Hindlimb muscle (tissue), 1 donor: ENCODE measurements at places on chromosomes 11 and 22.

DNA sequence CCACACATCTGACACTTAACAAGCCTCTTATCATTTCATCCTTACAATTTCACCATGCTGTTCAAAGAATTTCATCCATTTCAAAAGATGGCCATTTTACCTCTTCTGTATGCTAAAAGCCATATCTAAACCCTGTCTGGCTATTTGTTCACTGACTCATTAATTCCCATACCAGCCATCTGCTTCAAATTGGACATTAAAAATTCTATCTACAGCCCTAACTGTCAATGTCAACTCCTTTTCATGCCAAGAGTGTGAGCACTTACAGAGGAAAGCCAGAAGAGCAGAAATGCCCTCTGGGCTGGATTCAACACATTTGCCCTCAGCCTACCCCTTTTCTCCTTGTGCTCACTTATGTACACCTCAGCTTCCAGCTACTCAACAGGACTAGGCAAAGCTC, 59.2 kb downstream of the SYTL2 start:
- no peak for DNase-seq

GRCh38 chr11:125270711-125271110, 106.2 kb downstream of the PKNOX2 start:
- DNase-seq = no peak

DNA sequence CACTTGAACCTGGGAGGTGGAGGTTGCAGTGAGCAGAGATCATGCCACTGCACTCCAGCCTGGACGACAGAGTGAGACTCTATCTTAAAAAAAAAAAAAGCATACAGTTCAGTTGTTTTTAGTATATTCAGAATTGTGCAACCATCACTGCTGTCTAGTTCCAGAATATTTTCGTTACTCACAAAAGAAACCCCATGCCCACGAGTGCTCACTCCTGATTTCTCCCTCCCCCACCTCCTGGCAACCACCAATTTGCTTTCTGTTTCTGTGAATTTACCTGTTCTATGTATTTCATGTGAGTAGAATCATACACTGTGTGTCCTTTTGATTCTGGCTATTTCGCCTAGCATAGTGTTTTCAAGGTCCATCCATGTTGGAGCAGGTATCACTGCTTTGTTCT, 24.8 kb downstream of the PTPRJ start:
- no peak for DNase-seq

GRCh38 chr11:94623120-94623735, 56.1 kb downstream of the PIWIL4 start:
- DNase-seq = peak; percentile 73

DNA sequence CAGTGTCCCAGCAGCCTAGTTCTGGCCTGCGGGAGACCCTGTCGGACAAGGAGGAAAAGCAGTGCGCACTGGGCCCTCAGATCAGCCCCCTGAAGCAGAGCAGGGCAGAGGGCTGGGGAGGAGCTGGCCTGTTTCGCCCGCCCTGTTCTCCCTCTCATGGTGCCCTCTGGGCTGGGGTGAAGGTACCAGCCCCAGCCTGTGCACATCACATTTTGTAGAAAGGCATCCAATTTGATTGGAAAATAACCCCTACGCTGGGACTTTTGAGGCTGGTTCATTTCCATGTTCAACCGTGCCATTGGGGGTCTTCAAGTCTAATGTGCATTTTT, 832 bp upstream of the NAP1L4 start:
- no peak for DNase-seq

- no peak for DNase-seq
Measured at GRCh38 chr11:17648528-17648927, 70.8 kb upstream of the MYOD1 start.

- DNase-seq = no peak
Measured at GRCh38 chr22:41320416-41321240, 19.3 kb downstream of the ZC3H7B start.

DNA sequence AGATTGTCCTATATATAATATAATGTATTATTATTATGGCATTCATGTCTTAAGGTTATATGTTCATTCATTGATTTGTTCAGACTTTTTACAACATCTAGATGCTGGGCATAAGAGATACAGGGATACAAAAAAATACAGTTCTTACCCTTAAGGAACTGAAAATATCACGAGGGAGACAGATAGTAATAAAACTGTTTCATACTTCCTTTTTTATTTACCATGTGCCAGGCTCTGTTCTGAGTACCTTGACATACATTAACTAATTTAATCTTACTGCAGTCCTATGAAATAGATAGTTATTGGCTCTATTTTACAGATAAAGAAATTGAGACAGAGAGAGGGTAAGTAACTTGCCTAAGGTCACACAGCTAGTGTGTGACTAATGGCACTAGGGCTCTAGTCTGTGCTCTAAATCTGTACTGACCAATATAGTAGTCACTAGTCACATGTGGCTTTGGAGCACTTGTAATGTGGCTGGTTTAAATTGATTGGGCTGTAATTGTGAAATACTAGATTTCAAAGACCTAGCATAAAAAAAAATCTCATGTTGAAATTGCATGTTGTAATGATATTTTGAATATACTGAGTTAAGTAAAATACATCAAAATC, 21.3 kb downstream of the TRIM44 start:
- DNase-seq = no peak

GRCh38 chr11:64643256-64643881, 52.3 kb downstream of the SLC22A12 start:
- DNase-seq = peak; percentile 59

GRCh38 chr11:2557381-2557780, 112.6 kb downstream of the KCNQ1 start:
- DNase-seq = no peak

GRCh38 chr11:117519170-117519569, 191.5 kb downstream of the CEP164 start:
- no peak for DNase-seq

- DNase-seq = no peak
Measured at GRCh38 chr22:41524251-41524661, 20.0 kb downstream of the POLR3H start.

GRCh38 chr11:877565-877964, 33.0 kb downstream of the CHID1 start:
- DNase-seq = no peak

DNA sequence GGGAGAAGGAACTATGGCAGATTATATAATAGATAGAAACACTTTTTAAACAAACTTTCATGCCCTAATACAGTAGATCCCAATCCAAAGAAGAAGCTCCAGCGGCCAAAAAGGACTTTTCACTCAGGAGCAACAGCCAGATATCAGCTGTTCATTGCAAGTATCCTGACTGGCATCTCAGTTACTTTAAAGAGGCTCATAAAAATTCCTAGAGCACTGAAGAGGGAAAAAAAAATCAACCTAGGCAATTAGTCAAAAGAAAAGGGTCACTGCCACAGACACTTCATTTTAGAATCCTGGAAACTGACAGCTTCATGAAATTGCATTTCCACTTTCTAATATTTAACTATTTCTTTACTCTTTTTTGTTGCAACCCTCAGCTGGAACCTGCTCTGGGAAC, 170.6 kb upstream of the SOX6 start:
- DNase-seq = no peak

- DNase-seq = no peak
Measured at GRCh38 chr11:75035256-75035655, 46.5 kb downstream of the NEU3 start.

- DNase-seq = no peak
Measured at GRCh38 chr11:36333897-36334296, 37.8 kb downstream of the PRR5L start.

DNA sequence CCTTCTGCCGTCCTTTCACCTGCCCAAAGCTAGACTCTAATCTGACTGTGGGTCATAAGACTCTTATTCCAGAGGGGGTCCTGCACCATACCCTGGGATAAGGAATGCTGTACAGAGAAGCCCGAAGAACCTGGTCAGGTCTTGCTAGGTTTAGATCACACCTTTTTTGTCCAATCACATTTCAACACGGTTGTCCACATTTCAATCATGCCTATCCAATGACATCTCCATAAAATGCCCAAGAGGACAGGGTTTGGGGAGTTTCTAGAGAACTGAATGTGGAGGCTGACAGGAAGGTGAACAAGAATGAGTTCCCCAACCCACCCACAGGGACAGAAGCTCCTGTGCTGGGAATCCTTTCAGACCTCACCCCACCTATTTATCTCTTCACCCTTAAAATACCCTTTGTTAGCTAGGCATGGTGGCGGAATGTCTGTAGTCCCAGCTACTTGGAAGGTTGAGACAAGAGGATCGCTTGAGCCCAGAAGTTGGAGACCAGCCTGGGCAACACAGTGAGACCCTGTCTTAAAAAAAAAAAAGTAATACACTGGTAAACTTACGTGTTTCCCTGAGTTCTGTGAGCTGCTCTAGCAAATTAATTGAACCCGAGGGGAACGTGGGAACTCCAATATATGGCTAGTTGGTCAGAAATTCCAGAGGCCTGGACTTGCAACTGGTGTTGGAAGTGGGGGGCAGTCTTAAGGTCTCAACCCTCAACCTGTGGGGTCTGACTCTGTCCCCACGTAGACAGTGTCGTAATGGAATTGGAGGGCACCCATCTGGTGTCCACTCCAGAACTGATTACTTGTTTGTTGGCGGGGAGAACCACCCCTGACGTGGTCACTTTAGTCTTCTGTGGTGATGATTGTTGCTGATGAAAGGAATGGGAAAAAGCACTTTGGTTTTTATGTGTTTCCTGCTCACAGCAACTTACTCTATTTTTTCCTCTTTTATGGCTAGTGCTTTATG, 17.8 kb downstream of the TCIRG1 start:
- DNase-seq = no peak

GRCh38 chr11:10998674-10999073, 140.8 kb upstream of the ZBED5 start:
- no peak for DNase-seq

GRCh38 chr11:12123799-12124198, 13.4 kb downstream of the MICAL2 start:
- no peak for DNase-seq

DNA sequence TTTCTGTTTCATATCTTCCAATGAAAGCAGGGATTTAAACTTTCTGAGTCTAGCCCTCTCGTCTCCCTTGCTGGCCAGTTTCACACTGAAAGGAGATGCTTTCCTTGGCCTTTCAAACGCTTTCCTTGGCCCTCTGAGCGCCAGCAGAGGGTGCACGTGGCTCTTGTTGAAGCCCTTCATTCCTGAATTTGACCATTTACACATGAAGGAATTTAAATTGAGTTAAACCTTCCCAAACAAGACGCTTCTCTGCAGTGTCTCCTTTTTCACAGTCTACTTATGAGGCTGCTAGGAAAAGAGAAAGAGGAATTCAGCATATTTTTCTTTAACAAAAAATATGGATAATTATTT, 21.6 kb downstream of the NNMT start:
- DNase-seq = no peak
